ENCODE measurements at places on chromosomes 2 and 18.
A peak's percentile ranks its signal among the peaks of the same experiment; 100 is the strongest.

DNA sequence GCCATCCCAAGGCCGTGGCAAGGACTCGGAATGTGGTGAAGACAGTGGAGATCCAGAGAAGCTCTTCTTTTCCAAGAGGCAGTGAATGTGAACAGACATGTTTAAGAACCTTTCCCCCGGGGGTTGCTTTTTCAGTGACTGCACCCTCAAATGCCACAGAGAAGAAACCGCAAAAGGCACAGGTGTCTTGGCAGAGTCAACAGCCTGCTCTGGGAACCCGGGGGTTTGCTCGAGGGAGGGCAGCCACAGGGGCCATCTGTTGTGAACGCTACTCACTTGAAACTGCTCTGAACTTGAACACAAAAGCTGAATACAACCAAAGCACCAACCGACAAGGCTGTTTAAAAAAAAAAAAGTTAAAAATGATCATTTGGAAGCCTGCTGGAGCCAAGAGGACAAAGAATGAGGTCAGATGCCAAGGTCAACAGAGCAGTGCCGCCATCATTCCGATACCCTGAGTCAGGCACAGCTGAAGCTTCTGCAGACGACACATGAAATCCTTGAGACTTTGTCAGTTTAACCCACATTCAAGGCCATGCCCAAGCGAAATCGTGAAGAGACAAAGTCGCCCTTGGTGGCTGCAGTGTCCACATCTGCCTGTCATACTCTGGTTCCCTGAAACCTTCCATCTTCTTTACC lies 47.4 kb downstream of the PSMG2 start:
- H3K36me3 ChIP-seq, result no peaks in the 10 kb centered on the region
- H3K4me1 ChIP-seq, result no peaks in the 10 kb centered on the region
- H3K27ac ChIP-seq, result peak overlapping the region; percentile 74
- no peaks in the 10 kb centered on the region for H3K27me3 ChIP-seq

- no peak for DNase-seq
- no peak overlapping the region for H3K27ac ChIP-seq
- peaks cover 5% of the 10 kb centered on the region for H3K4me1 ChIP-seq
- H3K36me3 ChIP-seq, result no peaks in the 10 kb centered on the region
- no peaks in the 10 kb centered on the region for H3K27me3 ChIP-seq
These were observed 202.9 kb upstream of the TNP1 start for GRCh38 chr2:217062768-217063167.

GRCh38 chr2:42087857-42088195 lies 40.0 kb downstream of the PKDCC start:
- H3K4me3 ChIP-seq, result no peak overlapping the region
- no peak overlapping the region for H3K27ac ChIP-seq
- H3K4me1 ChIP-seq, result no peaks in the 10 kb centered on the region
- no peaks in the 10 kb centered on the region for H3K36me3 ChIP-seq

GRCh38 chr2:195337597-195337996 lies 319.4 kb upstream of the SLC39A10 start:
- DNase-seq, result no peak
- no peak overlapping the region for H3K27ac ChIP-seq
- no peak overlapping the region for H3K4me3 ChIP-seq
- peaks cover 2% of the 10 kb centered on the region for H3K27me3 ChIP-seq

Data from aorta (tissue), 5 donors.